Breast epithelium (tissue), 4 donors: ENCODE measurements at places on chromosomes 5 and 9. TPM values are rescaled to one million over a fixed set of nuclear protein-coding genes. Genes with fewer than 3 reads are reported as not detected.

GFI1B gene
- not detected for total RNA-seq

JAKMIP2 gene
- total RNA-seq: under 0.01 TPM

HMCN2 gene
- total RNA-seq: 0.29 TPM

WDR38 gene
- not detected for total RNA-seq

PCDHA5 gene
- 0.16 TPM for total RNA-seq

OTULINL gene
- total RNA-seq: 7.2 TPM

DEPDC1B gene
- 1.1 TPM for total RNA-seq

C9orf50 gene
- total RNA-seq: not detected

DPH7 gene
- total RNA-seq: 47.5 TPM

PMPCA gene
- 31.4 TPM for total RNA-seq

MORN5 gene
- not detected for total RNA-seq

ENC1 gene
- total RNA-seq: 16.7 TPM

ADRA1B gene
- total RNA-seq: 0.88 TPM

TLX3 gene
- not detected for total RNA-seq

CHSY3 gene
- 3.7 TPM for total RNA-seq

IER5L gene
- 18.1 TPM for total RNA-seq
